CD4-positive, alpha-beta T cell treated with Interleukin-2 at 100 ng/mL for 4 hours (primary cell): ENCODE measurements at places on chromosomes 3 and 15.

- no peak for DNase-seq
These were observed 4.8 kb downstream of the PAQR9 start for GRCh38 chr3:142958707-142959106.

- DNase-seq: no peak
These were observed 15.8 kb downstream of the CHD2 start for GRCh38 chr15:92915766-92916435.

DNA sequence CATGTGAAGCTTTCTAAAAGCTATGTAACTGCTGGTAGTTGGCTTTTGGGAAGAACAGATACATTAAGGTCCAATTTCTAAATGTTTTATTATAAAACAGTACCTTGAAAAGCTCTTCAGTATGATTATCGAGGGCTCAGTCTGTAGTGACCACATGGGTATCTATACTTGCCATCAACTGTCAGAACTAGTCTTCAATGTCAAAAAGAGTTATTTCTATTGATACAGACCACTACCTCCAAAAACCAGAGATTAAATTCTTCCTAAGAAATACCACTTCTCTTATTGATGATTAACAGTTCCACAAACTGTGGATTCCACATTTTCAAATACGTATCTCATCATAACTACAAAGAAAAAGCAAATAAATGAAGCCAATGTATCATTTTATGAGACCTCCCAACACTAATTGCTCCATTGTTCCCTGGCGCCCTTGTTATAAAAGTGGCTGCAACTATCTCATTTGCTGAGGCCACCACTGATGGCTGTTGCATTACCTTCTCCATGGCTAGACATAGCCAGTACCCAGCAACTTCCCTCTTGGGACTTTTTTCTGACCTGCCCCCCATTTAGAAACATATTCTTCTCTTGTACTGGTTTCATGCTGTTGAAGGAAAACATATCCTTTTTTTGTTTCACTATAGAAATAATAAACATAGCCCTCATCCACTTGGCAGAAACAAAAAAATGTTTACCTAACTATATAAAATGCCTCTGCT is 33.9 kb upstream of the MBNL1 start:
- DNase-seq: no peak

DNA sequence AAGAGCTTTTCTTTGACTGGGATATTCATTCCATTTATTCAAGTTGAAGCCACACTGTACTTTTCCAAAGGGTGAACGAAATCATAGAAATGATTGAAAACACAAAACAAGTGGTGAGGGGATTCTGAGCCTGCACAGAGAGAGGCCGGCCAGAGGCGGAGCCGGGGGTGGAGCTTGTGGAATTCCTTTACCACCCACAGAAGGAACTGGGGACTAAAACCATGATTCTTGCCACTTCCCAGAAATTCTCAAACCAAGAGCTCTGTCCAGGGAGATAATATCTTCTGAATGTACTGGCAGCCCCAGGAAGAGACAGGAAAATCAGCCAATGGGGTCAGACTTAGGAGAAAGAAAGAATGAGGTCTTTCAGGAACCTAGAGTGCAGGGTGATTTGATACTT is 20.8 kb downstream of the FBN1 start:
- DNase-seq: no peak

GRCh38 chr15:73330206-73331051 is 38.3 kb downstream of the HCN4 start:
- DNase-seq: no peak
